ENCODE measurements at places on chromosomes 6 and 20.

DNA sequence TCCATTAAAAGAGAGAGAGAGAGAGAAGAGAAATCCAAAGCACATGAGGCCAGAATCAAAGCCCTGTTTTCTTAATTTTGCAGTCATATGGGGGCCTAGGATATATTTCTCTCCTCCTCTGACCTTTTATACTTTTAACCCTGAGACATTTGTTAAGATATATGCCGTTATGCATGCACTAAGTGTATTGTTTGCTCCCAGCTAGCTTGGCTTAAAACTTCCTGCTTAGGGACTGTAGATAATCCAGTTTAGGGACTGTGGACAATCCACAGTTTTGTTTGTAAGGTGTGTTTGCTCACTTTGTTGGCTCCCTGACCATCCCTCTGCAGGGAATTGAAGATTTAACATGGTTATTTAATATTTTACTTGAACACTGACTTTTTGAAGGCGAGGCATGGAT lies 166.3 kb upstream of the TSHZ2 start:
- no peak for DNase-seq

- no peak for DNase-seq
Observed at GRCh38 chr6:25534942-25535631, 116.9 kb upstream of the SCGN start.

- DNase-seq: no peak
Observed at GRCh38 chr6:50271266-50271665, 221.5 kb upstream of the DEFB112 start.

DNA sequence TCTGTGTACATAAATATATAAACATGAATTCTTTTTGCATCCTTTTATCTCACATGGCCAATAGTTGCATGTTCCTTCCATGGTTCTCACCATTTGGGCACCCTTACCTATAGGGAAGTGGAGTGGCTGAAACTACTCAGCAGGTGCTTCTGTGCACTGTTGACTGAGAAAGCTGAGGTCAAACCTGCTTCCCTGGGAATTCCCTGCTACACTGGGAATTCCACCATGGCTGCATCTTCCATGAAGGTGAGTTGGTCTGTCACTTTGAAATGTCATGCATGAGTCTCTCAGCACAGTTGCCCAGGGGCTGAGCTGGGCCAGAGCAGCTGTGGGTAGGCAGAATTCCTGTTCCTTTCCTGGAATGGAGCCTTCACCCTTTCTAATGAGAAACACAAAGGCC lies 193.8 kb upstream of the PRSS16 start:
- DNase-seq: no peak

GRCh38 chr6:166045173-166045859 lies 122.3 kb downstream of the TBXT start:
- no peak for DNase-seq

DNA sequence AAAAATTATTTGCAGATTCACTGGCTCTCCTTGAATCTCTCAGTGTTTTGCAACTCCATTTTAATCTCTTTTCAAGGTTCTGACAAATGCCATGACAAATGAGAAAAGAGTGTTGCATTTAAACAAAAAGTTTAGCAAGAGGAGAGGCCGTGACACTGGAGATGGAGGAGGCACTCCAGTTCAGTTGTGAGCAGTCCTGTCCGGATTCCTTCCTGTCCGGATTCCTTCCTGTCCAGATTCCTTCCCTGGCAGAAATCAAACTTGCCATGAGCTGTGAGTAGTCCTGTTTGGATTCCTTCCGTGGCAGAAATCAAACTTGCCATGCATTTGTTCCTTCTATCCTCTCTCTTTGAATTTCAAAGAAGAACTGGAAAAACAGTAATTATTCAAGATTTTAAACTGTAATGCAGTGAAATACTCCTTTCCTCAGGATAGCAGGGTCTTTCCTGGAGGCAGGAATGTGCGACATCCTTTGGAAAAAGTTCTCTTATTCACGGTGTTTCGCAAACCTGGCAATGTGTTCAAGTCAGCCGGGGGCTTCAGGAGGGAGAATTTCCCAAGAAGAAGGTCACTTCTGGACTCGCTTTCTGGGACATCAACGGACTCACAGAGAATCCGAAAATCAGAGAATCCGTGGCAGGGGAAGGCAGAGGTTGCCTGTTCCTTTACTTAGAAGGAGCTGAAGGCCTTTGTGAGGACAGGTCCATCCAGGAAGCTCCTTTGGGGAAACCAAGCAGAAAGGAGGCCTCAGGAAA lies 48.7 kb upstream of the DACT2 start:
- DNase-seq: no peak

Data from NCI-H2081 treated with DMSO at 0.1 percent for 48 hours (cell line).